ENCODE measurements at places on chromosomes 7 and 10.

- peaks cover 74% of the 10 kb centered on the region for H3K36me3 ChIP-seq
- no peak overlapping the region for H3K27ac ChIP-seq
- DNase-seq: no peak
- no peaks in the 10 kb centered on the region for H3K27me3 ChIP-seq
- H3K4me3 ChIP-seq: no peak overlapping the region
Measured at GRCh38 chr7:45070254-45070642, 18.5 kb downstream of the NACAD start.

DNA sequence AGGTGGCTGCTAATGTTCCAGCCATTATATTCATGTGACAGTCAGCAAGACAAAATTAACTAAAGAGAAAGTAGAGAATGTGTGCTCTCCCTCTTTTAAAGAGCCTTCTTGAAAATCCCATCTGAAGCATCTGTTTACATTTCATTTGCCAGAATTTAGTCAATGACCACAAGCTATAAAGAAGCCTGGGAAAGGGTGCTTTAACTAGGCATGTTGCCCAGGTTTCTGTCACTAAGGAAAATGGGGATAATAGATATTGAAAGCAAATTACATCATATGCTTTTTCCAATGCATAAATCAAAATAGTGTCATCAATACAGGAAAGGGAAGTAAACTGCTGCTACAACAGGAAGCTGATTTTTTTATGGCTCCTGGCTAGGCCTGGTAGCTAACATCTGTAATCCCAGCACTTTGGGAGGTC, 67.7 kb downstream of the ELAPOR2 start:
- H3K27ac ChIP-seq: no peak overlapping the region
- no peaks in the 10 kb centered on the region for H3K4me1 ChIP-seq

DNA sequence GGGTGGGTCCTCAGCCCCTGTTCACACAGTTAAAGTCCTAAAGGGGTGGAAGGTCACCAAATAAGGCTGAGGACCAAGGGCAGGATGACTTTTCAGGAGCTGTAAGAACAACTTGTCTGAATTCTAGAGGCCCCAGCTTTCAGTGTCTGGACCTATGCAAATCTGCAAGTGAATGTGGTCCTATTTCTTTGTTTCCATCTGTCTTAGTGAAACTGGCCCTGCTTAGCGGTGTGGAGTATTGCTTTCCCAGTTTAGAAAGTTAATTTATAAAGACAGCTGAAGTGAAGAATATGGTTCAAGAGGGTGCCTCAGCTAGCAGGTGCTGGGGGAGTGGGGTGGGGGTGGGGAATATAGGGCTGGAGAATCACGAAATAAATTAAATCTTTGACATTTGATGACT, 40.1 kb downstream of the HHEX start:
- peaks cover 24% of the 10 kb centered on the region for H3K27me3 ChIP-seq
- no peak overlapping the region for H3K27ac ChIP-seq
- no peak for DNase-seq
- no peak overlapping the region for H3K4me3 ChIP-seq

GRCh38 chr10:43124574-43125273, 13.5 kb upstream of the CSGALNACT2 start:
- H3K4me1 ChIP-seq: peaks cover 20% of the 10 kb centered on the region
- DNase-seq: no peak
- H3K36me3 ChIP-seq: no peaks in the 10 kb centered on the region
- H3K4me3 ChIP-seq: no peak overlapping the region
- no peaks in the 10 kb centered on the region for H3K27me3 ChIP-seq

DNA sequence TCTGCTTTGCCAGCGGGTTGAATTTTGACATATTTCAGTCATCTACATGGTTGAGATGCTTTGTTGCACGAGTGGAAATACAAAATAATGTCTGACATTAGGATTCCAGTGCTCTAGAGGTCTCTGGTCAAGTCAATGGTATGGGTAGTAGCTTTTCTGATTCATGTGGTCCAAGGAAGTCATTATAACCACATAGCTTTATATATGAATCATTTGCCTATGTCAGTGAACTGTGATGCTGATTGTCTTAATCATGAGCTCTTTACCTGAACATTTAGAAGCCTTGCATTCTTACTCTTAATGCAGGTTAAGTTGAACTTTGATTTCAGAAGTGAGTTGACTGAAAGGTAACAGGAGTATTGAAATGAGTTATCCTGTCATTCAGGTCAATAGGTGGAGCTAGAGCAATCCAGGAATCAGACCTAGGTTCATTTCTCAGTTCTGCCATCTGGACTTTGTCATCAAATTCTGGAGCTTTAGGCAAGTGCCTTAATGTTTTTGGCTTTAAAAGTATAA, 3.3 kb downstream of the MAPK8 start:
- H3K27ac ChIP-seq: no peak overlapping the region
- H3K4me3 ChIP-seq: no peak overlapping the region
- no peaks in the 10 kb centered on the region for H3K27me3 ChIP-seq
- H3K36me3 ChIP-seq: no peaks in the 10 kb centered on the region
- DNase-seq: peak; percentile 57

DNA sequence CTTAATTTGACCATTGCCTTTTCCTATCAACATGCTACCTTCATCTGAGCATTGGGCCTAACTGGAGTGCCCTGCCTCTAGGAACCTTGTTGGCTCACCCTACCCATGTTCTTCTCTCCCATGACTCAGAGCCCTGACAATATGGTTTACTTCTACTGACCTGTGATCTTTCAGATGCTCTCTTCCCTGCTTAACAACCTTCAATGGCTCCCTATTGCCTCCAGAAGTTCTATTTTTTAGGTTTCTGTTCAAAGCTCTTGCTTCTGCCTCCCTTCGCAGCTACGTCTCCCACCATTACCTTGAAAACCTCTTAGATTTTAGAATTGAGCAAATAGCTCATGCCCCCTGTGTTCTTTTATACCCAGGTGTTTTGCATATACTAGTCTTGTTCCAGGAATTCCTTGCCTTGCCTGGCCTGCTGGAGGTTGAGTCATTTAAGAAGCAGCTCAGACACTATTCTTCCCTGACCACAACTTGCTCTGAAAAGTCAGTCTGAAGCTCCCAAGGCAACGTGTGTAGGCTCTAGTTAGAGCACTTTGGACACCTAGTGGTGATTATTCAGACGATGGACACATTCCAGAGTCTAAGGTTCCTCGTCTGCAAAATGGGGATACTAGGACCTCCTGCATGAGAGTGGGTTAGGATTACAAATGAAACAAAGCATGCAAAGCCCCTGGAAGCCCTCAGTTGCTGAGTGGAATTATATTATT, 64.4 kb upstream of the EMX2 start:
- H3K27ac ChIP-seq: no peak overlapping the region
- no peaks in the 10 kb centered on the region for H3K36me3 ChIP-seq
- peaks cover 5% of the 10 kb centered on the region for H3K4me1 ChIP-seq
- peak; percentile 57 for DNase-seq
- no peak overlapping the region for H3K4me3 ChIP-seq

DNA sequence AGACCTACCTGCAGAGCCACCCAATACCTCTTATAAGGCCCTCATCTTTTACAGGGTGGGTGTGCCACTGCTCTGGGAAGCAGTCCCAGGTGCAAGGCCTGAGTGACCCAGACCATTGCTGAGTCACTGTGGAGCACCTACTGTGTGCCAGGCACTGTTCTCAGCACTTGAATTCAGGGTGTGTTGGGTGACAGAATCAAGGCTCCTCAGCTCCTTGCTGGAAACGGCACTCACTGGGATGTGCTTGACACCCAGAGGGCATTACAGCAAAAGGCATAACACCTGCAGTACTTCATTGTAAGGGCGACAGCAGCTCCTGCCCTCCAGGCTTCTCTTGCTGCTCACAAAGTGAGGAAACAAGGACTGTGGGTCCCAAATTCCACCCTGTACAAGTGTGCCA, 7.1 kb downstream of the CAMK2B start:
- H3K27ac ChIP-seq: no peak overlapping the region
- peaks cover 6% of the 10 kb centered on the region for H3K4me1 ChIP-seq
- DNase-seq: no peak

- H3K27me3 ChIP-seq: no peaks in the 10 kb centered on the region
- H3K4me3 ChIP-seq: no peak overlapping the region
- H3K36me3 ChIP-seq: no peaks in the 10 kb centered on the region
- H3K27ac ChIP-seq: no peak overlapping the region
- DNase-seq: peak; percentile 22
Measured at GRCh38 chr10:88853155-88853881, 1.7 kb upstream of the ANKRD22 start.

- peaks cover 58% of the 10 kb centered on the region for H3K4me1 ChIP-seq
- peak overlapping the region; percentile 93 for H3K27ac ChIP-seq
- no peaks in the 10 kb centered on the region for H3K36me3 ChIP-seq
- H3K4me3 ChIP-seq: peak overlapping the region; percentile 19
- no peak for DNase-seq
Measured at GRCh38 chr10:125060482-125060825, 99.9 kb downstream of the CTBP2 start.

DNA sequence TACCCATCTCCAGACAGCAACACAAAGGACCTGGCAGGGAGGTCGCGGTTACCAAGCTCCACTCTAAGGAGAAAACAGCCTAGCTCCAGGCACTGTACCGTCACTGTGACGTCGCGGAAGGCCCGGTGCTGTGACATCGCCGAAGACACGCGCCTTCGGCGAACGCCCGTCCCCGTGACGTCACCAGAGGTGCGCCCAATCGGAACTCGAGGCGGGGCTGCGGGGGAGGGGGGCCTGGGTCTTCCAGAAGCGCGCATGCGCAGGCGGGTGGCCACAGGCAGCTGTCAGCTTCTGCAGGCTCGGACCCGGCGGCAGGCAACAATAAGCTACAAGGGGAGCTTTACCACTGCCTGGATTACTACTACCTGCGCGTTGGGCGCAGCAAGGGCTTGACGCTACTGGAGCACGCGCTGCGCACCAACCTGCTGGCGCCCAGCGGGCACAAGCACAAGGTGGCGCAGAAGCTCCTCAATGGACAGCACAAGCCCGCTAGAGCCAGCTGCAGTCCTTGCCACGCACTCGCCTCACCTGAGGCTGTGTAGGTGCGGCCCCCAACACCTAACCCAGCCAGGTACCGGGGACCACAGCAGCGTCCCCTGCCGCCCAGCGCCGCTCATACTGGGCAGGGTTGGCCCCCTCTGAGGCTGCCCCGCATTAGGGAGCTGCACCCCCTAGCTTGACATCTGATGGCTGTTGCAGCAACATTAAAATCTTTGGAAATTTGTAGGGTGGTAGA, 208.4 kb downstream of the TPST1 start:
- H3K36me3 ChIP-seq: peaks cover 18% of the 10 kb centered on the region
- H3K4me1 ChIP-seq: peaks cover 10% of the 10 kb centered on the region
- H3K4me3 ChIP-seq: peak overlapping the region; percentile 72
- H3K27ac ChIP-seq: no peak overlapping the region

DNA sequence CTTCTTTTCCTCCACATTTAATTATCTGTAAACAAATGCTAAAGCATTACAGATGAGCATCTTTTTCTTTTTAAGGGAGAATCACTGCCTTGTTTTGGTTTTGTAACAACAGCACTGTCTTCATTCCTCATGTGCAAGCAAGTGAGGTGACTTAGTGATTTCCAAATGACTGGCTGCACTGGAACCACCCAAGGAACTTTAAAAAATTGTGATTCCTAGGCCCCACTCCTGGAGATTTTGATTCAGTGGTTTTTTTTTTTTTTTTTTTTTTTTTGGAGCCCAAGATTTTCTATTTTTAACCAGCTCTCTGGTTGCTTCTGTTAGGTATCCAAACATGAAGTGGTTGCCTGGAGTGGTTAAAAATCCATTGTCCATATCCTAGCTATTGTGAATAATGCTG, 176.2 kb downstream of the LRMDA start:
- H3K4me3 ChIP-seq: no peak overlapping the region
- DNase-seq: no peak
- H3K4me1 ChIP-seq: no peaks in the 10 kb centered on the region
- no peak overlapping the region for H3K27ac ChIP-seq

DNA sequence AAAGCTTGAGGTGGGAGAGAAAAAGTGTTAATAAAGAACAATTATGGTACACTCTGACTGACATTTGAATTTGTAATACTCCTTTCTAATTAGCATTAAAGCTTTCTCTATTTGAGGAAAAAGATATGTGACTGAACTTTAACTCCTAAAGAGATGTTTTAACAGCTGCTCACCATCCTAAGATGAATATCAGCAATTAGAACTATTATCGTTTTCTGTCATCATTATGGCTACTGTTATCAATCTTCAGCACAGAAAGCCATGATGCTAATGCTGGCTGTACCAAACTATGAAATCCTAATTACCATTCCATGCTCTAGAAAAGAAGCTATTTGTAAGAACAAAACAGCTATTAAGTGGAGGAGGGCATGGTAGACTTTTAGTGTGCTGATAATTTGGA, 228.8 kb upstream of the CSTF2T start:
- H3K27me3 ChIP-seq: no peaks in the 10 kb centered on the region
- H3K4me1 ChIP-seq: no peaks in the 10 kb centered on the region
- no peaks in the 10 kb centered on the region for H3K36me3 ChIP-seq

GRCh38 chr7:132061937-132062336, 505.5 kb upstream of the PODXL start:
- no peaks in the 10 kb centered on the region for H3K27me3 ChIP-seq
- DNase-seq: no peak
- H3K27ac ChIP-seq: no peak overlapping the region
- no peaks in the 10 kb centered on the region for H3K36me3 ChIP-seq
- peaks cover 11% of the 10 kb centered on the region for H3K4me1 ChIP-seq

- DNase-seq: peak; percentile 32
- H3K27me3 ChIP-seq: no peaks in the 10 kb centered on the region
- H3K4me3 ChIP-seq: no peak overlapping the region
- H3K4me1 ChIP-seq: no peaks in the 10 kb centered on the region
Measured at GRCh38 chr7:134024739-134025138, 102.4 kb upstream of the LRGUK start.

GRCh38 chr10:4061441-4061951, 276.5 kb upstream of the KLF6 start:
- H3K36me3 ChIP-seq: no peaks in the 10 kb centered on the region
- no peaks in the 10 kb centered on the region for H3K4me1 ChIP-seq
- no peak overlapping the region for H3K27ac ChIP-seq
- DNase-seq: peak; percentile 39
- no peak overlapping the region for H3K4me3 ChIP-seq
- no peaks in the 10 kb centered on the region for H3K27me3 ChIP-seq

DNA sequence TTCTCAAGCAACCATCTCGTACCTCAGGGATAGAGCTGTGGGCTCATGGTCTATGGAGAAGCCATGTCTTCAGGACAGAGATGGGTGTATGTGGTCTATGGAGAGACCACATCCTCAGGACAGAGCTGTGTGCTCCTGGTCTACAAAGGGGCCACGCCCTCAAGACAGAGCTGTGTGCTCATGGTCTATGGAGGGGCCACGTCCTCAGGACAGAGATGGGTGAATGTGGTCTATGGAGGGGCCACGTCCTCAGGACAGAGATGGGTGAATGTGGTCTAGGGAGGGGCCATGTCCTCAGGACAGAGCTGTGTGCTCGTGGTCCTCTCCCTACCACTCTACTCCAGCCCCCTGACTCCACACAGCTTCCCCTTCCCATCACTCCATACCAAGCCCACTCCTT, 117.8 kb downstream of the WDR37 start:
- peaks cover 4% of the 10 kb centered on the region for H3K27me3 ChIP-seq
- H3K36me3 ChIP-seq: no peaks in the 10 kb centered on the region
- DNase-seq: no peak
- no peak overlapping the region for H3K4me3 ChIP-seq
- H3K4me1 ChIP-seq: no peaks in the 10 kb centered on the region

- peaks cover 2% of the 10 kb centered on the region for H3K4me1 ChIP-seq
- no peak overlapping the region for H3K27ac ChIP-seq
- H3K36me3 ChIP-seq: no peaks in the 10 kb centered on the region
- no peak overlapping the region for H3K4me3 ChIP-seq
- H3K27me3 ChIP-seq: no peaks in the 10 kb centered on the region
- DNase-seq: peak; percentile 56
Measured at GRCh38 chr7:112266595-112267270, 60.2 kb downstream of the ZNF277 start.
